ENCODE measurements at places on chromosomes 12 and 14.

DNA sequence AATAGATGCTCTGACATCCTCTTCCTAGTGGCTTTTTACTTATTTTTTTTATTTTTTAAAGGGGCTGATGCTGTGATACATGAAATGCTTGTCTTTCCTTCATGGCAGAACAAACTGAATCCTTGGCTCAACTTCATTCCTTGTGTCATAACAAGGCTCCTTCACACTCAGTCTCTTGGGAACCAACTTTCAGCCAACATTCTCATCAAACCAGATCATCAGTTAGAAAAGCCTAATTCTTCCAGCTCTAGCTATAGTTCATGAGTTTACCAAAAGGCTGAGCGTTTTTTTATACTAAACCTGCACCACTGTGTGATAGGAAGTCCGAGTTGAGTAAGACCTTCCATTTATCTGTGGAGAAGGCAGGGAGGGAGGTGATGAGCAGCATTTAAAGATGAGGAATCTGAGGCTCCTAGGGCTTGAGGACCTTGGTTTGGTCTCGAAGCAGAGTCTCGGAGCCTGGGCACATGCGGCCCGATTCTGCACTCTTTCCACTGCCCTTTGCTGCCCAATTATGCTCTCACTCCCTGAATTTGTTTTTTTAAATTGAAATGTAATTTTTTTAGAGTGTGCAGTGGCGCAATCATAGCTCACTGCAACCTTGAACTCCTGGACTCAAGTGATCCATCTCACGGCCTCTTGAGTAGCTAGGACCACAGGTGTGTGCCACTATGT lies 8.2 kb downstream of the GPRC5D start:
- DNase-seq, result no peak

- DNase-seq, result no peak
These were observed 79.0 kb downstream of the TMX1 start for GRCh38 chr14:51318813-51319597.

DNA sequence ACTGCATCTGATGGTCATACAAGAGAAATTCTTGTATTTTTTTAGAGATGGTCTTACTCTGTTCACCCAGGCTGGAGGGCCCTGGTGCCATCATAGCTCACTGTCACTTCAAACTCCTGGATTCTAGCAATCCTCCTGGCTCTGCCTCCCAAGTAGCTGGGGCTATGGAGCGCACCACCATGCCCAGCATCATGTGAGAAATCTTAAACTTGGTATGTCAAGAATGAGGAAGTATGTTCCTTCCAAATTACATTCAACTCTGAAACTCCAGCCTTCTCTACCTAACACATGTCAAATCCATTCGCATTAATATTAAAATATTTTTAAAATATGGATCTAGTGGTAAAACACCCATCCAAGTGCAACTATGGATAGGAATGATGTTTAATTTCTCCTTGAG lies 27.5 kb upstream of the CDKN3 start:
- no peak for DNase-seq

DNA sequence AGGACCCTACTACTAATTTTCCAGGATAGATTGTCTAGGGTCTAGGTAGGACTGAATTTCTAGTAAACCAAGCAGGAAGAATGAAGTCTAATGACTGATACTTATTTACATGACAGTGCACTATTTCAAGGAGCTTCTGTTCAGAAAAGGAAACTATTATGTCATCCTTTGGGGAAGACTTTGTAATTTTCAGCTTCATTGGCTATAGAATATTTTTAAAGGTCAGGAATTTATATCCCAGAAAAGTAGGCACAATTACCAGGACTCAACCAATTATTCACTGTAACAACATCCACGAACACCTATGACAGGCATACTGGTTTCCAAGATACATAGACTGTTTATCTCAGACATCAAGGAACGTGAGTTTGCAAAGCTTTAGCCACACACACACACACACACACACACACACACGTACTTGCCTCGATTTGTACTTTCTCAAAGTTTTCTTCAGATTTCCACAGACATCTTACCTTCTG lies 23.2 kb downstream of the OR6S1 start:
- DNase-seq, result no peak

- DNase-seq, result no peak
These were observed 22.3 kb downstream of the GALNT6 start for GRCh38 chr12:51368640-51369517.

DNA sequence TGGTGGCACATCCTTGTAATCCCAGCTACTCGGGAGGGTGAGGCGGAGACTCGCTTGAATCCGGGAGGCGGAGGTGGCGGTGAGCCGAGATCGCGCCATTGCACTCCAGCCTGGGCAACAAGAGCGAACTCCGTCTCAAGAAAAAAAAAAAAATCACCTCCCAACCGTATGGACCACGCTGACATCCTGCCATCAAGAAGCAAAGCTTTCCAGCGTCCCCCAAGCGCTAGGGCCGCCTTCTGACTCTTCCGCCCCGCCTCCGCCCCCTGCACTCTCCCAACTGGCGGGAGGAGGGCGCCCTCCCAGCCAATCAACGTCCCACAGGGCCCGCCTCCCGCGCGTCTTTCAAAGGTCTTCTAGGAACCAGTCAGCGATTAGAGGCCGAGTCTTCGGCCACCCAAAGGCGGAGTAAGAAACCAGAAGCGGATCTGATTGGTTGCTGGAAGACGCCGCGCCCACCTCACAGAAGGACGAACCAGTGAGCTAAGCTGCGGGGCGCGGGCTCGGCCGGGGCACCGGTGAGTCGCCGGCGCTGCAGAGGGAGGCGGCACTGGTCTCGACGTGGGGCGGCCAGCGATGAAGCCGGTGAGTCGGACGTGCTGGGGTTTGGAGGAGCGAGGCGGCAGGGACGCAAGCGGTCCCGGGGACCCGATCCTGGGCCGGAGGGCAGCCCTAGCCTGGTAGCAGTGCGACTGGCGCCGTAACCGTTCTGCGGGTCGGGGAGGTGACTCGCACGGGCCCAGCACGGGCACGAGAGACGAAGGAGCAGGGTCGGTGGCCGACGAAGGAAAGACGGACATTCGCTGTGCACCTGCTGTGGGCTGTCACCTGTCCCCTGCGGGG lies at the start of gene CDKN3:
CDKN3 (plus strand) TSS at position 515 of the 843 bp plus-strand sequence; CDS start at position 577, 62 bp downstream.
- peak; percentile 99 for DNase-seq

- no peak for DNase-seq
These were observed 28.3 kb downstream of the TMEM120B start for GRCh38 chr12:121740847-121741246.

DNA sequence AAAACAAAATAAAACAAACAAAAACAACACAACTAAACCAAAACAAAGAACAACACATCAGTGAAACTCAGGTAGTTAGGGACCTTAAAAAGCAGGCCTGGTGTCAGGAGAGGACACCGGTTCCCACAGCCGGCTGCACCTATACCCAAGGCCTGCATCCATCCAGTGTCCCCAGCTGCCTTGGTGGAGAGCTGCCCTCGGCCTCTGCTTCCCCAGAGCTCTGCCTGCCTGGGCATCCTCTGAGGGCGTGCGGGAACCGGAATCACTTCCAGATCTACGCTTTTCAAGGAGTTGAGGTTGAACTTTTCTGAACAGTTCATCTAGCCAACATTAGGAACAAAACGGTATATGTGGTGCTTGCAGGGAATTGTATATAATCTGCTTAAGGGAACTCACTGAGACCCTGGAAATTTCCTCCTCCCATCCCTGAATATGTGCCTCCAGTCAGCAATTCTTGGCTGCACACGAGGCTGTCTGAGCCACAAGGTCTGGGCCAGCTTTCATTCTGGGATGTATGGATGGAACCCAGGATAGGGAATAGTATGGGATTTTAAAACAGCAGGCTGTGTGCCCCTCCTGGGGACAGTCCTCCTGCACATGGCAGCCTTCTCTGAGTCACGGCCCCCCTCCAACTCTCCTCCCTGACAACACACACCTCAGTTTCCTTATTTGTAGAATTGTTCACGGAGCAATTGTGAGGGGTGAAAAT lies 319.0 kb upstream of the RTL1 start:
- no peak for DNase-seq

DNA sequence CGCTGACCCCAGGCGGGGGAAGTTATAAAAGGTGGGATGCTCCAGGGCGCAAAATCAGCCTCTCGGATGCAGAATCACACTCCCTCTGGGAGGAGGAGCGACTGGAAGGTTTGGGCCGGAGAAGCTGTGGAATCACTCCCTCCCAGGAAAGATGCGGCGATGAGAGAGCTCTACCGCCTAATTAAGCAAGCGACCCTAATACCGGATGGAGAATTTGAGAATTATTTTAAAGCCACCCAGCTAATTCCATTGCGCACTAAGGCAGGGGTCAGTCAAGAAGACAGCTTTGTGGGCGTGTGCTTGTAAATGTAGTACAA lies 1.9 kb downstream of the COL2A1 start:
- DNase-seq, result no peak

- no peak for DNase-seq
These were observed 12.1 kb downstream of the CCDC63 start for GRCh38 chr12:110858848-110859247.

- no peak for DNase-seq
These were observed 1.6 kb upstream of the HDAC7 start for GRCh38 chr12:47821346-47821706.

DNA sequence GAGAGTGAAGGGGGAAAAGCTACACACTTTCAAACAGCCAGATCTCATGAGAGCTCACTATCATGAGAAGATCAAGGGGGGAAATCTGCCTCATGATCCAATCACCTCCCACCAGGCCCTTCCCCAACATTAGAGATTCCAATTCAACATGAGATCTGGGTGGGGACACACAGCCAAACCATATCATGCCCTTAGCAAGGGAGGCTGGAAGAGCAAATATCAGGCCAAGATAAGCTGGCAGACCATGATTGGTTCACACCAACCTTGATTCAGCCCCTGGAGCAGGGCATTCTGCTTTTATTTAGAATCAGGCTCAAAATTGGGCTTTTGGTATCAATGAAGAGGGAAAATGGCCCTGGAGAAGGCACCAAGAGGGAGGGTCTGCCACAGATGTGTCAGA lies 137.4 kb downstream of the PRKCH start:
- DNase-seq, result no peak

GRCh38 chr12:22709292-22709691 lies 84.3 kb downstream of the ETNK1 start:
- DNase-seq, result no peak

GRCh38 chr12:129103231-129103630 lies 250.0 kb downstream of the GLT1D1 start:
- DNase-seq, result no peak

GRCh38 chr14:57389646-57390036 lies 745 bp upstream of the NAA30 start:
- no peak for DNase-seq

DNA sequence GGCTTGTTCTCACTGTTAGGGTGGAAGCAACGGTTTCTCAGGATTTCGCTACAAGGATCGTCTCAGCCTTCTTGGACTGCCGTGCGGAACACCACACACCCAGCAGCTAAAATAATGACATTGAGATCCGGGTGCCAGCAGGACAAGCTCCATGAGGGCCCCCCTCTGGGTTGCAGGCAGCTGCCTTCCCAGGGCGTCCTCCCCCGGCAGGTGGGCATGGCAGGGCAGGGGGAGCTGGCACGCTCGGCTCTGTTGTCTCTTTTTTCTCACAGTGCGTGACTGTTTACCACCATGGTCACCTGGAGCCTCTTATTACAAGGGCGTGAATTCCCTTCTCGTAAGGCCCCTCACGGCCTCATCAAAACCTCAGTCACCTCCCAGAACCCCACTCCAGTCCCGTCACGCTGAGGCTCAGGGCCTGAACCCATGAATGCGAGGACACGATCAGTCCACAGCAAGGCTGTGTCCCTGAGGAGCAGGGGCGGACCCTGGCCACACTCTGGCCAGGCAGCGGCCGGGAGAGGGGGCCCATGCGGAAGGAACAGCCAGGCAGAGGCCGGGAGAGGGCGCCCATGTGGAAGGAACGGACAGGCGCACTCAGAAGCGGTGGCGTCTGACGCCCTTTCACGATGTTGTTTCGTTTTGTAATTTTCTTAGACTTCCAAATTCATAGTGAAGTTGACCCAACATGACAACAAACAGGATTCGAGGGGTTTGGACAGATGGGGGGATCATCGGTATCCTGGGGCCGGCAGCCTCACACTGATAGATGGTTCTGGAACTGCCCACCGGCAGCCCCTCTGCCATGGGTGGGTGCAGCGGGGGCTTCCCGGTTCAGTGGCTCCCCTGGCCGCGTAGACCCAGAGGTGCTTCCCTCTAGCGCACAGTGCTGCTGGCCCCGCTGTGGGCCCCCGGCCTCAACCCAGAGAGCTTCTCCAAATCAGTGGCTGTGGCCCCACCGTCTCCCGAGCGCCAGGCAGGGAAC lies 10.0 kb downstream of the LRCOL1 start:
- no peak for DNase-seq

GRCh38 chr12:133181238-133181959 lies at the start of gene ZNF268:
ZNF268 (plus strand) TSS chr12:133181495; CDS start chr12:133181998, 503 bp downstream.
- peak; percentile 68 for DNase-seq

DNA sequence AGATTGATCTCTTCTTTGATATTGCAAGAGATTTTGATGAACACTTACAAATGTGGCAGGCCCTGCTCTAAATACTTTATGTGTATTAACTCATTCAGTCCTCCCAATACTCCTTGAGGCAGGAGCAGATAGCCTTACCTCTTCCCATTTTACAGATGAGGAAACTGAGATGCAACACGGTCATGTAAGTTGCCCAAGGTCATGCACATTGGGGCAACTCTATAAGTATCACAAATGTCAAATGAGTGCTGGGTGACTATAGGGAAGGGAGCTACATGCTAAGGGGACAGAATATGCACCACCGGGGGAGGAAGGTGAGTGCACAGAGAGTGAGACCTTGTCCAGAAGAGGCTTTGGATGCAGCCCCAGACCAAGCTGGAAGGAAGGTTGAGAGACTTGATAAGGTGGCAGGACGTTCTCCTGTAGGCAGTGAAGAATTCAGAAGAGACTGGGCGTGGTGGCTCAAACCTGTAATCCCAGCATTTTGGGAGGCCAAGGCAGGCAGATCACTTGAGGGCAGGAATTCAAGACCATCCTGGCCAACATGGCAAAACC lies 132.3 kb upstream of the PWP1 start:
- no peak for DNase-seq

DNA sequence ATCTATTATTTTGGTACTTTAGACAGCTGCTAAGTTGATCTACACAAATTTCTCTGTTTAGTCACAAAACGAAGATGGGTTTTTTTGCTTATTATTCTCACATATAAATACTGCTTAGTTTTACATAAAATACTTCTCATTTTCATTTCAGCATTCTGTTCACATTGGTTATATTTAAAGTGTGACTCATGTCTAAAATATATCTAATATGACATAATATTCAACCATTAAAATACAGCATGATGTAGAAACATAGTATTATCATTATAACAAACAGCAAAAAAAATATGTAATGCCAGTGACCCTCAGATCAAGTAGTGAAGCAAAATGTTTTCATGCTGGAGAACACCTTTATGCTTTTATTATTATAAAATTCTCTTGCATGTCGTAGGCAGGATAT lies 63.7 kb downstream of the SH2B3 start:
- no peak for DNase-seq

GRCh38 chr12:1994429-1995143 lies 9.7 kb downstream of the DCP1B start:
- DNase-seq, result no peak

GRCh38 chr12:8941691-8942478 lies 7.6 kb downstream of the M6PR start:
- DNase-seq, result no peak

DNA sequence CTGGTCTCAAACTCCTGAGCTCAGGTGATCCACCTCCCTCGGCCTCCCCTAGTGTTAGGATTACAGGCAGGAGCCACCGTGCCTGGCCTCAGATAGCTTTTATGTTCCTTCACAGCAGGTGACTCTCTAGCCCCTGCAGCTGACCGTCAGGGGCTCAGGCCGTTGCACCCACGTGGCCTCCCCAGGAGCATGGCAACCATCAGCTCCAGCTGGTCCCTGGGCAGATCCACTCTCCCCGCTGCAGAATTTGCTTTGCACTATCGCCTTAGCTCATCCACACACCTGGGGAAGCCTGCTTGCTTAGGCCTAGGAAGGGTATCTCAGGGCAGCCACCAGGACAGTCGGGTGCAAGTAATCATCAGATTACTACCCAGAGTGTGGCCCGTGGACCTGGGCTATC lies 62.6 kb downstream of the TSPAN9 start:
- no peak for DNase-seq
